ENCODE measurements at places on chromosomes 12 and 14. TPM values are rescaled to one million over a fixed set of nuclear protein-coding genes. Genes with fewer than 3 reads are reported as not detected.
A peak's percentile ranks its signal among the peaks of the same experiment; 100 is the strongest.

DNA sequence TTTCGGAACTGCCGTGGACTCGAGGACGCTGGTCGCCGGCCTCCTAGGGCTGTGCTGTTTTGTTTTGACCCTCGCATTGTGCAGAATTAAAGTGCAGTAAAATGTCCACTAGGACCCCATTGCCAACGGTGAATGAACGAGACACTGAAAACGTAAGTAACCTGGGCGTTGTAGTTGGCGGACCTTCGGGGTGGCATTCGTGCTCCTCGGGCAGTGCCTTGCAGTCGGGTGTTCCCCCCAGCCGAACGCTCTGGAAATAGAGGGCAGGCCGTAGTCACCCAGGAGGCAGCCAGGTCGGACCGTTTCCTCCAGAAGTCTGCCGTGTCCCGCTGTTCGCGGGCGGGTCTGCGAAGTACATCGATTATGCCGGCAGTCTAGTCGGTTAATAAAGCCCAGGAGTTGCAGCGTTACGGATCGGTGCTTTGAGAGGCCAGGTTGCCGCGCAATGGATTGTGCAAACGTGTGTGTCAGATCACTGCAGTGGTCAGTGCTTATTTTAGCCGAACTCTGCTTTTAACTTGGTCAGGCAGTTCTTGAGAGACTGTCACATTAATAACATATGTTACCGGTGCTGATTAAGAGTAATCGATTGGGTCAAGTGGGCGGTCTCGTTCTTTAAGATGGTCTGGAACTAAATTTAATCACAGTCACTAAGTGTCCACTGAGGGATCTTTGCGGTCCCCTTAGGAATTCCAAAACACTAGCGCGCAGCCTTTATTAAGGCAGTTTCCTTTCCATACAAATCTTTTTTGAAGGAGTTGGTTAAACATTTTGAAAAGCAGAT lies 906 bp downstream of the MARK3 start:
- no peak for DNase-seq
- H3K27me3 ChIP-seq, result no peaks in the 10 kb centered on the region
- H3K4me1 ChIP-seq, result peaks cover 22% of the 10 kb centered on the region

DNA sequence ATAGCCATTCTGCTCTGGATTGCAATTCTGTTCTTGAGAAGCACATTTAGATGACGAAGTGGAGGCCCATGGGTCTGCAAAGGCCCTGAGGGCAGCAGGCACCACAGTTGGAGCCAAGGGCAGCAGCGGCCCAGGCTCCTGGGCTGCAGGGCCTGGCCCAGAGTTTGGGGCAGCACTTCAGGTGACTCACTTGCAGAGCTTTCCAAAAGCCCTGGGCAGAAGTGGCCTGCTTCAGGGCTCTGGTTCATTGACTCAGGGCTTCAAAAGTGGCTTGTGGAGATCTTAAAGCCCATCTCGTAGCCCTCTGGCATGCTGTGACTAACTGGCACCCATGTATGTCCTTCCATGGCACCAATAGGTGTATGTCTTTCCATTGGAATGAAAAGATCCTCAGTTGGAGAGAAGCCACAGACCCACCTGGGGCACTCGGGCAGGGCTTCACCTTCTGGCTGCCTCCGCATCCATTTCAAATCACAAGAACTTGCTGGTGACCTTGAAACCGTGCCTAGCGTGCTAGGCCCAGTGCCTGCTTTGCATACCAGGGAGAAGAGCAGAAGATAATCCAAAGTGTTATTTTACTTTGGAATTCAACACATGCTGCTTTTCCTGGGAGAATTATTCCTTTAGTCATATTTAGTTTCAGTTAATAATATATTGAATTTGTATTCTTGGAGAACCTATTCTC lies 106.7 kb downstream of the PRMT8 start:
- H3K4me3 ChIP-seq, result no peak overlapping the region
- H3K4me1 ChIP-seq, result peaks cover 4% of the 10 kb centered on the region
- no peak for DNase-seq
- no peaks in the 10 kb centered on the region for H3K36me3 ChIP-seq

GRCh38 chr14:23829736-23830471 lies 123.7 kb upstream of the DHRS4 start:
- no peaks in the 10 kb centered on the region for H3K36me3 ChIP-seq
- peak; percentile 73 for DNase-seq
- H3K27ac ChIP-seq, result no peak overlapping the region
- peaks cover 6% of the 10 kb centered on the region for H3K4me1 ChIP-seq
- H3K27me3 ChIP-seq, result no peaks in the 10 kb centered on the region
- no peak overlapping the region for H3K4me3 ChIP-seq

DNA sequence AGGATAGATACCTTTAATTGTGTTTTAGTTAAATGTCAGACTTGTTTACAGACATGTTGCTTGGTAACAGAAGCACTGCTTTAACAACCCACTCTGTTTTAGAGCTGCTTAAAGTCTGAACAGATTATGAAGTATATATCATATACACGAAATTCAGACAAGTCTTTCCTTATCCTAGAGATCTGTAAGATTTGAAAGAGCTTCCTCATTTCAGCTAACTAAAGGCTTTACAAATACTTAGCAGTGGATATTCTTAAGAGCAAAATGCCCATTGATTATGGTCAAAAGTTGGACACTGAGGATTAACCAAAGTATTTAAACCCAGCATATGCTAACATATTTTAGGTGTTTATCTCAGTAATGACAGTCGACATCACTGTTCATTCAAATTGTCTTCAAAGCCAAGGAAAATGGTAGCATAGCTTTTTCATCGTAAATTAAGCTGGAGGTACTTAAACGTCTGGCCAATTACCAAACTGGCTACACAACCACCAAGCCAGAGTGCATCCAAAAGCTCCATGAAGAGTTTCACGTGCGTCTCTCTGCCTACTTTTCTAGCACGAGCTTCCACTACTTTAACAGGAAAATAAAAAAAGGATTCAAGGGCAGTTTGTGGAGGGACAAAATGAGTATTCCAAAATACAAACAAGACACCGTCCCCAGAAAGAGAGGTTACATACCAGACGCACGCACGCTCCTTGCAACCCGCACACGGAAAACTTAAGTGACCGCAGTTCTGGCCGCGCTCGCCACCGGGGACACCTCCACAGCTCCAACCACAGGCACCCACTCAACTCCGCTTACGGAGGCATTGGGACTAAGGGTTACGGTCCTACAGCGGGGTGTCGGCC lies 565 bp downstream of the CEP83 start:
- H3K36me3 ChIP-seq, result no peaks in the 10 kb centered on the region
- peak overlapping the region; percentile 93 for H3K27ac ChIP-seq
- no peak for DNase-seq

GRCh38 chr14:51789596-51789995 lies 70.8 kb upstream of the GNG2 start:
- H3K36me3 ChIP-seq, result no peaks in the 10 kb centered on the region
- H3K27ac ChIP-seq, result no peak overlapping the region
- no peak overlapping the region for H3K4me3 ChIP-seq
- peaks cover 20% of the 10 kb centered on the region for H3K27me3 ChIP-seq

DNA sequence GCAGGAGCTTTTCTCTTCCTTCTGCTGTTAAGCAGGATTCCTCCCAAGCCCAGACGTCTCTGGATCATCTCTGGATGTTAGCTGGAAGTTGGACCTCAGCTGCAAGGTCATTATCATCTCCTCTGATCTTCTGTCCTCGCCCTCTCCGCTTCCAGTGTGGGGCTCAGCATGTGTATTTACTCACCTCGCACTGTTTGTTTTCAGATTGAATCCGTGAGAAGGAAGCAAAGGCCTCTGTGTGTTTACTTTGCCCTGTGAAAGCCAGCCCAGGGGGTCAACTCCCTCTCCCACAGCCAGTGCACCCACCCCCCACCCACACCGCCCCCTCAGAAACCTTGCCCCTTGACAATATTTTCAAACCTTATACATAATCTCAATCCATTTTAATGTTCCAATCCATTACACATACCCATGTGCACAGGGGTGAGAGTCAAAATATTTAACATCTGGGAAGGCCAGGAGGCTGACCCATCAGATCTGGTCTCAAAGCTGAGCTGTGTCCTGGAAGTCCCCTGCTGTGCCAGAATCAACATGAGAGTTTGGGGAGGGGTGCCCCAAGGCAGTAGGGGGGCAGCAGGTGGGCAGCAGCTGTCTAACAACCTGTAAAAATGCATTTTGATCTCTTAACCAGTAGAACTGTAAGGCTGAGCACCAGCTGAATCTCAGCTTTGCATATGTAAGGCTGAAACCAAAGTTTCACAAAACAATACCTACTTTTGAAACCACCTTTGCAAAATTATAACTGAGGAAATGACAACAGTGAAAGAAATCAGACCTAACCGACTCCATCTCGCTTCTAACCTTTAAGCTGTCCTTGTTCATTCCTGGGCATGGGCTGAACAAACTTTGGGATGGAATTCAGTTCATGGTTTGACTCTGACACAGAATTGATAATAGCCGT lies 157.9 kb downstream of the ZNF664 start:
- no peaks in the 10 kb centered on the region for H3K4me1 ChIP-seq
- H3K4me3 ChIP-seq, result no peak overlapping the region
- H3K36me3 ChIP-seq, result no peaks in the 10 kb centered on the region

- no peaks in the 10 kb centered on the region for H3K27me3 ChIP-seq
- H3K27ac ChIP-seq, result peak overlapping the region; percentile 91
- peaks cover 66% of the 10 kb centered on the region for H3K4me1 ChIP-seq
- DNase-seq, result no peak
- H3K4me3 ChIP-seq, result peak overlapping the region; percentile 8
These were observed 24.9 kb downstream of the VPS37B start for GRCh38 chr12:122870867-122871664.

GRCh38 chr14:79991866-79992265 lies 219.4 kb downstream of the DIO2 start:
- H3K27me3 ChIP-seq, result no peaks in the 10 kb centered on the region
- no peak overlapping the region for H3K27ac ChIP-seq
- no peaks in the 10 kb centered on the region for H3K4me1 ChIP-seq
- no peak for DNase-seq
- no peak overlapping the region for H3K4me3 ChIP-seq

- H3K4me3 ChIP-seq, result no peak overlapping the region
- no peak overlapping the region for H3K27ac ChIP-seq
- DNase-seq, result no peak
- no peaks in the 10 kb centered on the region for H3K27me3 ChIP-seq
These were observed 124.2 kb downstream of the DENND5B start for GRCh38 chr12:31466768-31467167.

DNA sequence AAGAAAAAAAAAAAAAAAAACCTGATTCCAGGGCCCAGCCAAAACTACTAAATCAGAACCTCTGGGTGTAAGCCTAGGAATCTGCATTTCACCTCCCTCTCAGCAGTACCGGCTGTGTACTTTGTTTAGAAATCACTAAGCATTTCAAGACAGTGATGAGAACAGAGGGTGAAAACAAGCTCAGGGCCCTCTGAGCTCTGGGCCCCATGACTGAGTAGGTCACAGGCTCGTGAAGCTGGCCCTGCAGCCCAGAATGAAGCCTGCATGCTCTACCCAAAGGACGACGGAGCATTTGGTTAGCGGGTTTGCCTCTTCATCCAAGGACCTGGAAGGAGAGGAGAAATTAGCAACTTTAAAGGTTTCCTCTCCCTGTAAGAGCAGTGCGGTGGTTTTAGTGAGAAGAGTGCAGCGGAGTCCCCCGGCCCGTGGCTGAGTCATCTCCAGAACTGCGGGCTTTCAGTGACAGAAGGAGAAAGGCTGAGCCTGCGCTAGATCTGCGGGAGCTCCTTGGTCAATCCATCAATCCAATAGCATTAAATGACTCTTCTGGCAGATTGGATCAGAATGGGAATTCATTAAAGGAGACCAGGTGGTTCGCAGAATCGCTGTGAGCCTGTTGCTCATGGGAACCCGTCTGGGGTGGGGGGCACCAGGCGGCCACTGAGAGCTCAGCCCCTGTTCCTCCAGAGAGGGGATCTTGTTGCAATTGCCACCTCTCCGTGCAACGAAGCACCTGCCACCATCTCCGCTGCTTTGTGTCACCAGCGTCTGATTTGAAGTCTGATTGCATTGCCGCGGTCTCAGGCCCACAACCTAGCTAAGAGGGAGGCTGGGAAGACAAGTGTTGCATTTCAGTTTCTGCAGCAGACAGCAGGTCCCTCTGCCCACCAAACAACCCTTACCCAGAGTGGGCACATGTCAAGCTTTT lies 7.3 kb downstream of the IL31 start:
- H3K4me1 ChIP-seq, result no peaks in the 10 kb centered on the region
- DNase-seq, result no peak
- peaks cover 2% of the 10 kb centered on the region for H3K27me3 ChIP-seq
- no peaks in the 10 kb centered on the region for H3K36me3 ChIP-seq

DNA sequence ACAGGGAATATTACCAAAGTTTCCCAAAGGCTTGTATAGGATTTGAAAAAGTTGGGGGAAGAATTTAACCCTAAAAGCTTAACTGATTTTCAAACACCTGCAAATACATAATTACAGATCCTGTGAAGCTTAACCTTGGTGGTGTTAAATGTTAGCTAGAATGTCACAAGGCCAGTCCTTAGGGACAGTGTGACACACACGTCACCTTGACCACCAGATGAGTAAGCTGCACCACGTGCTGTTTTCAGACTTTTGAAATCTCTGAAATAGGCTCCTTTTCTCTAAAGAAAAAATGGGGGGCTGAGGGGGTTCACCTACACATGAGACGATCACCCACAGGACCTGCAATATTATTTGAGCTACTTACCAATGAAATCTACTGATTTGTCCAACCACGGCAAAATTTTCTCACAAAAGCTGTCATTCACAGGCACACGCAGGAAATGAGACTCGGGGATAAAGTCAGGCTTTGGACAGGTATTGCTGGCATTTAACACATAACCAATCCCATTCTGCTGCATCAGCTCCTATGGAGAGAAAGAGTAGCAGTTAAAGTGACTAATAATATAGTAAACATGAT lies 75.9 kb downstream of the DUSP16 start:
- H3K4me1 ChIP-seq, result no peaks in the 10 kb centered on the region
- DNase-seq, result no peak
- H3K4me3 ChIP-seq, result no peak overlapping the region
- peaks cover 8% of the 10 kb centered on the region for H3K36me3 ChIP-seq
- no peak overlapping the region for H3K27ac ChIP-seq

DNA sequence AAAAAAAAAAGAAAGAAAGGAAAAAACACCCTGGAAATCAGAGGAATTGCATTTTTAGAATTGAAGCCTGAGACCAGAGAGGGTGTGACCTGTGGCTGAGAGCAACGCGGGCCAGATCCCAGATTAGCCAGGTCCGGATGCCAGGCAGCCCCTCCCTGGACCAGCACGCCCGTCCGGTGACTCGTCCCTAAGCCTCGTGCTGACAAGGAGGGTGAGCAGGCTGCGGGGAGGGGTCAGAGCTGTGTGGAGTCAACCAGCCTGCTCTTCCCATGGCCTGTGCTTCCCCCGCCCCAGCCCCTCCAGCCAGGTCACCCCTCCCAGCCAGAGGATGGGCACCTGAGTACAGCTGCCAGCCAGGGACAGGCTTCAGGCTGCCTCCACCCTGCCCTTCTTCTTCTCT lies 4.2 kb upstream of the KLC1 start:
- no peak for DNase-seq
- peaks cover 24% of the 10 kb centered on the region for H3K4me1 ChIP-seq
- peak overlapping the region; percentile 30 for H3K4me3 ChIP-seq

- DNase-seq, result no peak
- H3K27ac ChIP-seq, result no peak within 1 kb of the TSS
- no peaks in the 10 kb centered on the region for H3K27me3 ChIP-seq
- no peak within 1 kb of the TSS for H3K4me3 ChIP-seq
These were observed at the start of gene EIF2S3B for GRCh38 chr12:10505620-10506019. TSS of gene EIF2S3B (plus strand) at chr12:10505890. CDS start at chr12:10505903, 13 bp downstream.

GRCh38 chr12:48185181-48185919 lies 1.9 kb downstream of the CCDC184 start:
- no peak for DNase-seq
- H3K27me3 ChIP-seq, result peaks cover 56% of the 10 kb centered on the region
- H3K27ac ChIP-seq, result no peak overlapping the region
- H3K36me3 ChIP-seq, result no peaks in the 10 kb centered on the region
- H3K4me1 ChIP-seq, result peaks cover 14% of the 10 kb centered on the region

GRCh38 chr12:38886064-38886463 lies 19.3 kb downstream of the CPNE8 start:
- H3K4me1 ChIP-seq, result peaks cover 11% of the 10 kb centered on the region
- DNase-seq, result peak; percentile 30
- H3K4me3 ChIP-seq, result no peak overlapping the region
- no peak overlapping the region for H3K27ac ChIP-seq

The BORCS5 gene
- polyA plus RNA-seq, result 5.4 TPM

The PRICKLE1 gene
- polyA plus RNA-seq, result 3.5 TPM

All from keratinocyte (primary cell).